ENCODE measurements at places on chromosomes 7 and 10. TPM values are rescaled to one million over a fixed set of nuclear protein-coding genes. Genes with fewer than 3 reads are reported as not detected.

THSD7A gene
- not detected for polyA plus RNA-seq

OR2A12 gene
- polyA plus RNA-seq = not detected

ACSL5 gene
- polyA plus RNA-seq = 52.1 TPM

ZSCAN21 gene
- 8.2 TPM for polyA plus RNA-seq

AHR gene
- polyA plus RNA-seq = 3.3 TPM

SPDYE18 gene
- polyA plus RNA-seq = not detected

TRPV5 gene
- polyA plus RNA-seq = not detected

CTAGE4 gene
- not detected for polyA plus RNA-seq

SLC13A1 gene
- polyA plus RNA-seq = not detected

ATRNL1 gene
- not detected for polyA plus RNA-seq

DPYSL4 gene
- 11.2 TPM for polyA plus RNA-seq

Measured in naive thymus-derived CD8-positive, alpha-beta T cell (primary cell).